ENCODE measurements at places on chromosomes 13 and 19.

DNA sequence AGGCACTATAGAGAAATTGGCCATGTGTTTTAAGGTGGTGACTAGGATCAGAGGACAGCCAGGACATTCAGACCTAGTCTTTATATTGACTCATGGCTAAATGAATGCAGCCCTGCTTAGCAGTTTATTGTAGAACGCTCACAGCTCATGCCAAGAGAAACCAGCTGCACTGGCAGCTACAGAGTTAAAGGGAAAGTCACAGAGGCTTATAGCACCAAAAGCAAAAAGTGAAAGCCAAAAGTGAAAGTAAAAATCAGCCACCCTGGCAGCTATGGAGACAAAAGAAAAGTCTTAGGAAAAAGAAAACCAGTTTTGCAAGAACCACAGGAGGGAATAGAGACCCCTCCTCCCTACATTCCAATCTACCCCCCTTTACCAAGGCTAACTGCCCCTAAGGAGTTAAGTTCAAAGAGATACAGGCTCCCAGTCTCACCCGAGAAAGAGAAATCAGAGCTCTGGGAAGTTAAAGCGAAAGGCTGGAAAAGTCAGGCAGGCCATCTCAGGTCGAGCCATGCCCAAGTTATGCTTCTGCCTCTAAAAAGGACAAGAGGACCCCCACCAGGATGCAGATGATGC, 99.0 kb downstream of the ZNF429 start:
- no peaks in the 10 kb centered on the region for H3K27me3 ChIP-seq
- H3K4me1 ChIP-seq = peaks cover 33% of the 10 kb centered on the region
- peak; percentile 14 for DNase-seq
- H3K27ac ChIP-seq = peak overlapping the region; percentile 72
- no peaks in the 10 kb centered on the region for H3K36me3 ChIP-seq

DNA sequence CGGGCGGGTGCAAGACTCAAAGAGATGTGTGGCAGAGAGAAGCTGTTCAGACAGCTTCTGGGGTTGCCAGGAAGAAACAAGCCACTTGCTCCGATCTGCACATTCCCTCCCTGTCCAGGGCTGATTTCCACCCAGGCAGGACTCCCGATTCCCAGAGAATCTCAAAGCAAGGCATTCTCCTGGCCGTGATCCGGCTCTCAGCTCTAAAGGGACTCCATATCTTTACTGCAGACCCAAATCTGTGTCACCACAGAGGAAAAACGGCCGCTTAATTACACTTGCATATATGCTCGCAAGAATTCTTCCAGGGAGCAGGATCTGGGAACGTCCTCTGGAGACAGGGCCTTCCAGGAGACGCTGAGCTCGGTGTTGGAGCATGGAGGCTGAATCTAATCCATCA, 25.7 kb downstream of the GNG7 start:
- H3K4me3 ChIP-seq = no peak overlapping the region
- DNase-seq = no peak
- H3K27ac ChIP-seq = no peak overlapping the region
- H3K4me1 ChIP-seq = peaks cover 2% of the 10 kb centered on the region
- no peaks in the 10 kb centered on the region for H3K27me3 ChIP-seq
- H3K36me3 ChIP-seq = no peaks in the 10 kb centered on the region

DNA sequence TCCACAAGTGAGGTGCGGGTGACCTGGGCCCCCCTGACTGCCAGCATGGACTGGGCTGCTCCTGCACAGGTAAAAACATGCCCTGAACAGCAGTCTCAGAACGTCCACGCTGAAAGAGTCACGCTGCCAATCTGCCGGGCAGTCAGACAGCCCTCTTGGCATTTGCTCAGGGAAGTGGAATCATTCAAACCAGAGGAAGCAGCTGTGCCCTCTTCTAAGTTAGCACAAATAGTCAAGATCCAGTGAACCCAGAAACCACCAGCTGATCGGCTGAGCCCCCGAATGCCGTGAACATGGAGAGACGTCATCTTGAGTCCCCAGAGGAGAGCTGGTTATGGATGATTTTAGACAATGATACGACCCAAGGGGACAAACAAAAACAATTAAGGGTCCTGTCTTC, 34.4 kb downstream of the KLF2 start:
- H3K27me3 ChIP-seq = no peaks in the 10 kb centered on the region
- peaks cover 24% of the 10 kb centered on the region for H3K4me1 ChIP-seq
- no peak overlapping the region for H3K27ac ChIP-seq

DNA sequence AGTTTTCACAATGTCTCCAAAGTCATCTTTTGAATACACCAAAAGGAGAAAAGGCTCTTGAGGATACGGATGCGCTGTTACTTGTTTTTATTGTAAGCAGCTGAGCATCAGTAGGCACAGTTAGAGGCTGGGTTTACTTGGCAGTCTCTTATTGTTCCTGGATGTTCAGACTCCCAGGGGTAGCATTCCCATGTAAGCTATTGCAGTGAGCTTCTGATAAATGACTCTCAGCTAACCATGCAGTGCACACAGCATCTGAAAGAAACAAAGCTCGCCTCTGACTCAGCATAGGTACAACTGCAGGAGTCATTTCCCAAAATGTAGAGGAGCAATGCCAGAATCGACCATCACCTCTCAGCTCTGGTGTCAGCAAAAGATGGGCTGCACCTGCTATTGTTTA, 84.8 kb downstream of the DCT start:
- no peaks in the 10 kb centered on the region for H3K27me3 ChIP-seq
- no peaks in the 10 kb centered on the region for H3K36me3 ChIP-seq
- no peaks in the 10 kb centered on the region for H3K4me1 ChIP-seq
- DNase-seq = no peak
- no peak overlapping the region for H3K27ac ChIP-seq
- no peak overlapping the region for H3K4me3 ChIP-seq

DNA sequence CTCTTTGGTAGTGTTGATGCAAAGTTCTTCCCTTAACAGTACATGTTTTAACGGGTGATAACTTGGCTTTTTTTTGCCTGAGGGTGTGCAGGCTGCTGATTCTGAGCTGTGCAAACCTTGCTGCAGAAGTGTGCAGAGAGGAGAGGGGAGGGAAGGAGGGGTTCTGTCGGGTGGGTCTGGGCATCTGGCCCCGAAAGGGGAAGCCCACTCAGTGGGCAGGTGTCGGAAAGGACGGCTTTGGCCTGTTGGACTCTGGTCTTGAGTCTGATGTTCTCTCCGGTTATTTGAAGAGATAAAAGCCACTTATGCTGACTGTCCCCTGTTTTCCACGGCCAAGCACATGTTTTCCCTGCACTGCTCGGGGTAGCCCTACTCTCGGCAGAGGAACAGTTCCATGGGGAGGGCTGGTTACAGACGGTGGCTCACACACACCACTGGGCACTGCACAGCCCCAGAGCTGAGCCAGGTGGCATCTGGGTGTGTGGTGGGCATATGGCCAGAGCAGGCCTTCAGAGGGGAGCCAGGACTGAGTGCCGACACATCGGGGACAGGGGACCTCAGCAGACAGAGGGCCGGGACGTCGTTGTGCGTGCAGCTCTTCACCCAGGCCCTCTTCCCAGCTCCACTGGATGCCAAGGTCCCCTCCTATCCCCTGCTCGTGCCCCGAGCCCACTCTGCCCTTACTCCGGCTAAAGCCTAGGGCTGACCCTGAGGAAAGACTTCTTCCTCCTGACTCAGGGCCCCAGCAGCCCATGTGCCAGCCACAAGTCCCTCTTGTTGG, 93.2 kb downstream of the TEX29 start:
- no peak for DNase-seq
- no peak overlapping the region for H3K27ac ChIP-seq
- H3K27me3 ChIP-seq = peaks cover 52% of the 10 kb centered on the region

GRCh38 chr13:51623473-51623872, 39.2 kb downstream of the WDFY2 start:
- no peak for DNase-seq
- H3K27me3 ChIP-seq = no peaks in the 10 kb centered on the region
